NCI-H774 (cell line): ENCODE measurements at places on chromosomes 1 and 21.

GRCh38 chr21:43323244-43324005, 103.5 kb downstream of the SIK1 start:
- DNase-seq, result peak; percentile 26

GRCh38 chr1:109877317-109877771, 33.3 kb upstream of the CSF1 start:
- no peak for DNase-seq

- no peak for DNase-seq
Measured at GRCh38 chr1:57966340-57966739, 542.5 kb upstream of the DAB1 start.

- DNase-seq, result no peak
Measured at GRCh38 chr1:160670701-160671100, 23.9 kb upstream of the SLAMF1 start.

DNA sequence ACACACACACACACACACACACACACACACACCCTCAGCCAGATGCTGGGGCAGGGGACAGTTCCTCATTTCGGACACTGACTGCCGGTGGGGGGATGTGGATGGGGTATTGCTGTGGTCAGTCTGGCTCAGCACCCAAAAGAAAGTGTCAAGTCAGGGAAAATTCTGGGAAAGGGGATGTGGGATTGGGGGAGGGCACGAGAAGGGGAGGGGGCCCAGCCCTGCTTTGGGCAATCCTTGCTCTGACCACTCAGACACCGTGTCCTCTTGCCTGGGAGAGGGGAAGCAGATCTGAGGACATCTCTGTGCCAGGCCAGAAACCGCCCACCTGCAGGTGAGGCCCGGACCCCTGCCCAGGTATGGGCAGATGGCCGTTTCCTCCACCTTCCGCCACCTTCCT, at the start of gene C1QC:
Gene C1QC (plus strand): TSS at position 253 of the 400 bp plus-strand sequence. CDS start 391 bp downstream, outside the sequence.
- no peak for DNase-seq

DNA sequence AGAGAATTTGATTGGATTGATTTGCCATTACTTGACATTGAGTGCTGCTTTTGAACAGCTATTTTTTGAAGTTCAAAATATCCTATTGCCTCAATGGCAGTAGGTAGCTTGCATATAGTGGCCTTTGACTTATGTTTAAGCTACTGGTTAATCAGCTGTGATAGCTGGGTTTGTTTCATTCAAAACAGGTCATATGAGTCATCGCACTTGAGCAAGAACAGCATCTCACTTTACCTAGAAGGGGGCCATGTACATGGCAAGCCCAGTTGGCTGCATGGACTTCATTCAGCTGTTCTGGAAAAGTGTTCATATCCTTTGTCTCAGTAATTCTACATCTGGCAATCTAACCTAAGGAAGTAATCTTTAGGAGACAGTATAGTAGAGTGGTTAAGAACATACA, 29.0 kb upstream of the ARID1A start:
- DNase-seq, result no peak

GRCh38 chr1:248736977-248737376, 18.6 kb downstream of the LYPD8 start:
- DNase-seq, result no peak

DNA sequence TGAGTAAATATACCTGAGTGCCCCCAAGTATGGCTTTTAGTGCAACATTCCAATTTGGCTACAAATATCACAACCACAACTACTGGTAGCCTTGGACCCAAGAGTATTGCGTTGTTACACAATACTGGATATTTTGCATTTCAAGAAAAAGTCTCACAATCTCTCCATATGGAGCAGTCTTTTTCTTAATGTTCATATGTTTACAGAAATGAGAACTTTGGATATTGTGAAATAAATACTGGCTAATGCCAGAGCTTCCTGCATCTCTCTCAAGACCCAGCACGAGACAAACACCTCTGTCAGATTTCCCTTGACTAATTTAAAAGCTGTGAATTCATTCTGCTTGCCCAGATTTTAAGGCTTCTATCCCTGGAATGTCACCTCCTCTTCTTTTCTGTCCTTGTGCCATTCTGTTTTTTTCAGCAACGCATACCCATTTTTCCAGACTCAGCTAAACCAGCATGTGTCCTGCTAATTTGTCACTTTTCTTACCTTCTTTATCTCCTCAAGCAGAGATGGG, 136.2 kb upstream of the BACE2 start:
- no peak for DNase-seq

DNA sequence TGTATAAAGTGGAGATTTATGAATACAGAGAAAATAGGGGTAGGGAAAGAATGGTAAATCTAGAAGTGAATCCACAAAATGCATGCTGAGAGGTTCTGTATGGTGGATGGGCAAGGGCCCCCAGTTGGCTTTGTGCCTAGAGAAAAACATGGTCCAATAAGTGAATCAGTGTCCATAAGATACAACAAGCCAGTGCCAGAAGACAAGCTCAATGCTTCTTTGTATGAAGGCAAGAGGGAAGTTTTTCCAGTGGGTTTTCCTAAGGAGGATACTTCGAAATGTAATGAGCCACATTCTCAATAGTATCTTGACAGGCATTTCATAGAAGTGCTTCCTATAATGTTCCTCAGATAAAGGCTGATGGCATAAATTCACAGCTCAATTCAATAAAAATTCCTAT, 169.4 kb upstream of the HMCN1 start:
- DNase-seq, result no peak

DNA sequence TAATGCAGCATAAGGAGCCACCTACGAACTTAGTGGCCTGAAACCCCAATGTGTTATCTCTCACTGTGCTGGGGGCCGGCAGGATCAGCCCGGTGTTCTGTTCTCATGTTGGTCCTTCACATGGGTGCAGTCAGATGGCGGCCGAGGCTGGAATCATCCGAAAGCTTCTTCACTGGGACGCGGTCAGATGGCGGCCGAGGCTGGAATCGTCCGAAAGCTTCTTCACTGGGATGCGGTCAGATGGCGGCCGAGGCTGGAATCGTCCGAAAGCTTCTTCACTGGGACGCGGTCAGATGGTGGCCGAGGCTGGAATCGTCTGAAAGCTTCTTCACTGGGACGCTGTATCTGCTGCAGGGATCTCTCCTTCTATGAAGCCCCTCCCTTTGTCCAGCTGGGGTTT, 12.6 kb upstream of the PCBP3 start:
- no peak for DNase-seq

DNA sequence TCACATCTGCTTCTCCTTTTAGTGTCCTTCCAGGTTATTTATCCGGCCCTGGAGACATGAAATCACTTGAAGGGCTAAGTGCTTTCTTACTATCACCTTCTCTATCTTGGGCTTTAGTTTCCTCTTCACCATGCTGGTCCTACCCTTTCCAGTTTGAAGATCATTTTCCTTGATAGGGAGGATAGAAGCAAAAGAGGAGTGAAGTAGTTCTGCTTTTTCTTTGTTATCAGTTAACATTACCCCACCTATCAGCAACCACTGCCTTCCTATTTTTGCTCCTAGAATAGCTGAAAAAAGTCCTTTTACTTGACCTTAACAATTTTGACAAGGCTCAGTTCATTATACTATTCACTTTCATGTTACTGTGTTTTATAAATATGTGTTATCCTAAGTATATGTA, 19.4 kb downstream of the RGL1 start:
- no peak for DNase-seq

DNA sequence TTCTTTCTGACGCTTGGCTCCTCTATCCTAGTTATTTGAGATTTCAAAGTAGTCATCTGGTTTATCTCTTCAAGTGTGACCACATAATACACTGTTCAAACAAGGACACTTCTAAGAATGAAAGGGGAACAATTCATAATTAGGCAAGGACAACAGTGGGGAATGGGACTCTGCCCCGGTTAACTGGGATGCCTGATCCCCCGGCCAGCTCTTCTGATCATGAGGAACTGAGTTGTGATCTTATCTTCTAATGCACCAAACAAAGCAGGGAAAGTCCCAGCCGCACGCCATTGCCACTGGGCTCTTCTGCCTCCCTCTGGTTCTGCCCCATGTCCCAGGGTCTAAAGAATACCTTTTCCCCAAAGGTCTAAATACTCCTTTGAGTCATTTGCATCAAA, 158.2 kb upstream of the IRF2BP2 start:
- no peak for DNase-seq

- no peak for DNase-seq
Measured at GRCh38 chr1:19342062-19342750, 30.1 kb downstream of the SLC66A1 start.

GRCh38 chr1:209853676-209854075, 25.9 kb downstream of the UTP25 start:
- DNase-seq, result no peak

DNA sequence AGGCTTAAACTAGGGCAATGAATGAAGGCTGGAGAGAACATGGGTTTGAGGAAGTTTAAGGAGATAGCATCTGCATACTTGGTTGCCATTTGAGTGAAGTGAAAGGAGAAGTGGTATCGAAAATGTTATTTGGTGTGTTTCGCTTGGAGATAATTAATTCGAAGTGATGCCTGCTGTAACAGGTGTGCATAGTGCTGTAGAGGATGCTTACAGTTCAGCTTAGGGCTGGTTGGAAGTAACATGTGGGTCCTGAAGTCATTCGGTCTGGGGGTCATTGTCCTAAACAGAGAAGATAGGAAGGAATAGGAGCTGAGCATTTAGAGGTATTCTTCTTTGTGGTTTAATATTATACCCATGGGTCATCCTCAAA, 301 bp upstream of the NUDT17 start:
- DNase-seq, result no peak

- DNase-seq, result no peak
Measured at GRCh38 chr21:25307489-25307888, 299.8 kb downstream of the MRPL39 start.

DNA sequence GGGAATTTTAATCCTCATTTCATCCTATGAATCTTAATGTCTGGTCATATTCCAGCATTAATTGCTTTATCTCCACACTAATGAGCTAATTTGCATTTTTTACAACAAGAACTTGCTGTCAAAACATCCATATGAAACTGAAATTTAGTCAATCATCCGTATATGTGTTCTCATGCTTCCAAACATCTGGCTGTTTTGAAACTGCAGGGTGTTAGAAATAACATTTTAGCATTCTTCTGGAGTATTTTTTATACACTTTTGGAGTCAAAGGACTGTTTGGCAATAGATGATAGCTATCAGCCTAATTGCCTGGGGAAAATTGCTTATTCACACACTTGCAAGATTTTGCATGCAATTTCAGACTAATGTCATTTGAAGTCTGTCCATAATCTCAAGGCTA, 1639.3 kb downstream of the KCNT2 start:
- no peak for DNase-seq

- DNase-seq, result no peak
Measured at GRCh38 chr1:228136901-228137300, 3.2 kb upstream of the GUK1 start.

DNA sequence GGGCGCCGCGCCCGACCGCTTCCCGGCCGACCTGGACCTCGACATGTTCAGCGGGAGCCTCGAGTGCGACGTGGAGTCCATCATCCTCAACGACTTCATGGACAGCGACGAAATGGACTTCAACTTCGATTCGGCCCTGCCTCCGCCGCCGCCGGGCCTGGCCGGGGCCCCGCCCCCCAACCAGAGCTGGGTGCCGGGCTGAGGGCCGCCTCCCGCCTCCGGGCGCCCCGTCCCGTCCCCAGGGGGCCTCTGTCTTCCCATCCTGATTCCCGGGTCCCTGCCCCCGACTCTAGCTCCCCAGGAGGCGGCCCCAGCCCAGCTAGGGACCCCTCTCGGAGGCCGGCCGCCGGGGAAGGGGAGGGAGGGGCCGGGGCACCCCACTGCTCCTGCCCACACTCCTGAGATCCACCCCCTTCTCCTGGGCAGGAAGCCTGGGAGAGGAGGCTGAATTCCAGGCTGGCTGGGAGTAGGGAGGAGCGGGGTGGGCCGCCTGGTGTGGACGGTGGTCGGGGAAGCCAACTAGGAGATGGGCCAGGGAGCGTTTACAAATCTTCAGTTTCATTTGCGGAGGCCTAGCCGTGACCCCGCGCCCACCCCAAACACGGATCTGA, 21.4 kb downstream of the FOXO6 start:
- peak; percentile 79 for DNase-seq

GRCh38 chr1:239898062-239898730, 193.5 kb upstream of the FMN2 start:
- DNase-seq, result peak; percentile 78
